ENCODE measurements at places on chromosomes 3 and 15.

- DNase-seq = no peak
Measured at GRCh38 chr3:17554078-17554477, 188.4 kb downstream of the TBC1D5 start.

- no peak for DNase-seq
Measured at GRCh38 chr3:50204804-50205412, at the start of gene SLC38A3. TSS of gene SLC38A3 (plus strand) at chr3:50205271. CDS start at chr3:50214200, 8,929 bp downstream.

- no peak for DNase-seq
Measured at GRCh38 chr15:64112904-64113303, 17.1 kb downstream of the SNX1 start.

DNA sequence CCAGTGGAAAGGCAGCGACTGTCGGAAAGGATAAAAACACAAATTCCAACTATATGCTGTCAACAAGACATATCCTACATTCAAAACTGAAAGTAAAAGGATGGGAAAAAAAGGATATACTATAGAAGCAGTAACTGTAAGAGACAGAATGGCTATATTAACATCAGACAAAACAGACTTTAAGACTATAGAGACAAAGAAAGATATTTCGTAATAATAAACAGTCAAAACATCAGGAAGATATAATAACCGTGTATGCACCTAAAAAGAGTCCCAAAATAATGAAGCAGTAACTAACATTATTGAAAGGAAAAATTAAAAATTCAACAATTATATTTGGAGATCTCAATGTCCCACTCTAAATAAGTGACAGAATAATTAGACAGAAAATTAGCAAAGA is 48.2 kb downstream of the ZNF148 start:
- no peak for DNase-seq

GRCh38 chr3:5188419-5189221 is 1.1 kb downstream of the EDEM1 start:
- peak; percentile 59 for DNase-seq

DNA sequence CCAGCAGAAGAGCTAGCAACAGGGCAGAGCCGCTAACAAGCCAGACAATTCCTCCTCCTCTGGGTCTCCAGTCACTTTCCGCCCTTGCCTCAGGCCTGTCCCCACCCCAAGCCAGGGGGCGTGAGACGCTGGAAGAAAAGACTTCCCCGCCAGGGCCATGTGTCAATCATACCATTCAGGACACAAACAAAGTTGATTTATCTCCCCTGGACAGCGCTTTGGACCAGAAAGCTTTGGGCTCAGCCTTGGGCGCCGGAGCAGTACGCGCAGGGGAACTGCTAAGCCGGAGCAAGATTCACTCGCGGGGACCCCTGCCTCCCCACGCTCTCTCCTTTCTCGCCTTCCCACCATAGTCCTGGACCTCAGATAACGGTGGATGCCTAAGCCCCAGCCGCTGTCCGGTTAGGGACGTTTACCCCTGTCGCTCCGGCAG is 479 bp downstream of the LRRC2 start:
- DNase-seq = no peak

DNA sequence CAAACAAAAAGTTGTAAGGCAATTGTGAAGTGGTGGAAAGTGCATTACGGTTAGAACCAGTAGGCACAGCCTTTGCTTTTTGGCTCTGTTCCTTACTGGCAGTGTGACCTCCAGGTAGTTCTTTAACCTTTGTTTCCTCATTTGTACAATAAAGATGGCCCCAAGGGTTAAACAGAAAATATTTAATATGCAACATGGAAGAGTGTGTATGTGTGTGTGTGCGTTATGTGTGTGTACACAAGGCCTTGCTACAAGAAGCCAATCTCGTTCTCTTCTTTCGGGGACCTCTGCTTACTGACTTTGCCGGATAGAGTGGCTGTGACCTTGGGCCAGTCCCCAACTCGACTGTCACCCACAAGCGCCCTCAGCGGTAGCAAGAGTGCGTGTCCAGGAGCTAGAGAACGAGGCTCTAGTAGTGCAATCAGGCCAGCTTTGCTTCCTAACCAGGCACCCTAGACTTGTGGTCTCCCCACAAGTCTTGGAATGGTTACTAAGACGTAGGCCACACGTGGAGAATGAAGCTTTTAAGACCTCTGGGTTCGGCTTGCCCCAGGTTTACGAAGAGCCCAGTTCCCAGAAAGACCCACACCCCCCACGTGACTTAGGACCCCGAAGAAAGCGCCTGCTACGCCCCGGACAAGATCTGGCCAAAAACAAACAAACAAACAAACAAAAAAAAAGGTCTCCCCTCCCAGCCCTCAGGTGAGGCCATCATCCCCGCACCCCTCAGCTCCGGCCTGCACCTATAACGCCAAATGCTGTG is 593 bp downstream of the CIAO2A start:
- DNase-seq = peak; percentile 46

DNA sequence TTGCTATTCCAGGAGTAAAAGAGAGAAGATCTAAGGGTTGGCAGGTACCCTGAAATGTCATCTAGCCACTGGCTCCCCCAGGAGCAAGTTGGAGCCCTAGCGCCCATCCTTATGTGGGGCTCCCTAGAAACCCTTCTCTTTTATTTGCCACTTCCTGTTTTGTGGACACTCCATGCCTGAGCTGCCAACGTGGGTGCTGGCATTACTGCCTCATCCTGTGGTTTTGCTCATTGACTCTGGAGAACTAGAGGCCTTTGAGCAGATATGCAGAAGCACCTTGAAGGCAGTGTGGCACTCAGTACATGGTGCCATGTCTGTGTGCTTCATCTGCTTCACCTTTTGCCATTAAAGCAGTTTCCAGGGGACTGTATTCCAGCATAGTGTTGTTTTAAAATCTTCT is 8.1 kb downstream of the EDEM1 start:
- DNase-seq = peak; percentile 60
